Cerebellar nuclear complex (tissue), 1 donor: ENCODE measurements at places on chromosomes 5 and 9.

DNA sequence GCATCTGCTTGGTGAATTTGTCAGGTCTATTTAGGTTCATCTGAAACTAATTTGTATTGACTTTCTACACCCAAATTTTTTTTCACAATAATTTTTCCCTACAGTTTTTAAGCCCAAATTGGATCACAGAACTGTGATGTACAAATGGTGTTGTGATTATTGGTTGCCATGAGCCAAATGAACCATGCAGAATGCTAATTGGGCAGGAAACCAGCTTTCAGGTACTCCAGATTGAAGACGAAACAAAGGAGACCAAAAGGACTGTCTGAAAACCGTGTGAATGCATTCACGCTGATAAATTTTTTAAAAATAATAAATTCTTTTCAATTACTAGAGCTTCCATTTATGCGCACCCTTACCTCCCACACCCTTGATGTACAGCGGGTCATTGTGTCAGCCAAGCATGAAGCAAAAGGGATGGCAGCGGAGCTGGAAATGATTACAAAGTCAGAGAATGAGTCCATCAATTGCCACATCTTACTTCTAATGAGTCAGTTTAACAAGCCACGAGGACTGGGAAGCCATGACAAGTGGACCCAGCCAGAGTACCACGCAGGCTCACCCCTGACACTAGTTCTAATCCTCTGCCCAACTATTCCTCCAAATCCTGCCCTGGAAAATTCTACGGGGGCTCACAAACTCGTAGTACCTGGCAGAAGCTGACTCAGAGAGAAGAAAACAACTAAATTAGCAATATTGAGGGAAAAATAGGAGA lies 66.5 kb downstream of the SEMA6A start:
- DNase-seq: no peak

DNA sequence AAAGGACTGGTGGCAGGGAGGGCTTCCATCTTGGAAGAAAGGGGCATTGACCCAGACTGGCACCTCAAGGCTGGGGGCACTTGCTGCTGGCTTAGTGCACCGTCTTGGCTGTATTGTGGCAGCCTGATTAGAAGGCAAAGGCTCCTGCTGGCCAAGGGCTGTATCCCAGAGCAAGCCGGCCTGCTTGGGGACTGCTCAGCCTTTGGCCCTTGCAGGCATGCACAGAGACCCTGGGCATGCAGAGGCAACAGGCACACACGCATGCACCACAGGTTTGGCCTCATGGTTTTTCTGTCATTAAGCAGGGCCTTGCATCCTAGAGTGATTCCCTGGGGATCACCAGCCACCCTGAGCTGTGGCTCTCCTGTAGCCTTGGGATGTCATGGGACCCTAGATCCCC lies 29.0 kb downstream of the PITX1 start:
- DNase-seq: no peak

DNA sequence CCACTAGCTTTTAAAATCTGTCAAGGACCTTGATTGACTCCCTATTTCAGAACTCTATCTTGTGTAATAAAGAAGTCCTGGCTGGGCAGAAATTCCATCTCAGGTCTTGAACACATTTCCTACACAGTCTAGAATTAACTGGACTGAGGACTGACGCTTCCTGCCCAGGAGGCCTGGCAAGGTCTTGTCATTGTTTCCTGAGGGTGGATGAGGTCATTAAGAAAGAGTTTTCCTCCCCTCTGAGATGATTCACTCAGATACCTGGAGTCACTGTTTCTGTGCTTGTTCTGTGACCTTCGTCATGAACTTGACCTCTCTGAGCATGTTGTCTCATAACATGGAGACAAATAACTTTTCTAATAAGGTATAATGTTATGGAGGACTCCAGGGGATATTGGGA lies 10.0 kb downstream of the MTAP start:
- DNase-seq: no peak

DNA sequence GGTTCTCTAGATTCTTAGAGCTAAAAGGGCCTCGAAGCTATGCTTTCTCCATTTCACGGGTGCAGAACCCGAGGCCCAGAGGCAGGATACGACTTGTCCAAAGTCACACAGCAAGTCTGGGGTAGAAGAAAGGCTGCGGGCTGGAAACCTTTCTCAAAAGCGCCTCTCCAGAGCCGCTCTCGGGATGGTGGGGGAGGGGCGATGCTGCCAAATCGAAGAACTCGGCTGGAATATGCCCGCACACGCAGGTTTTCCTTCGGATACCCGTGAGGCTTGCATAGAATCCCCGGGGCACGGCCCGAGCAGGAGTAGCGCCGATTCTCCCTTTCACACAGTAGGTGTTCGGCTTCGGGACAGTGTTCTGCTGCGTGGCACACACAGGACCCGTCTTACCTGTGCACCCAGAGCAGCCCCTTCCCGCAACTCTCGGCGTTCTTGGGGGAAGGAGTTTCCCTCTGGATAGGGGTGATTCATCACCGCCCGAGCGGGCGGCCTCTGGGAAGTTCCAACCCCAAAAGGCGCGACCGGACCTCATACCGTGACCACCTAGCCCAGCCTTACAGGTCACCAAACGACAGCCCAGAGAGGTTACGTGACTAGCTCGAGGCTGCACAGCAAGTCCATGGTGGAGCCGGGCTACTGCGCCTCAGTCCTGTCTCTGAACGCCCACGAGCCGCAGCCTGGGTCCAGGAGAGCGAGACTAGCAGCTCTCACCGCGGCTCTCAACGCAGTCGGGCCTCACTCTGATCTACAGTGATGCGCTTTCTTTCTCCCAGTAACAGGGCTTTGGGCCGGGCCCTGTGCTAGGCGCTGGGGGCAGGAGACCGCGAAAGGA lies 4.1 kb downstream of the PAX5 start:
- no peak for DNase-seq

- no peak for DNase-seq
These were observed 63.6 kb downstream of the ICE1 start for GRCh38 chr5:5486122-5486521.
